ENCODE measurements at places on chromosomes 2 and 18.

- DNase-seq = no peak
Measured at GRCh38 chr2:12895017-12895416, 178.3 kb downstream of the TRIB2 start.

DNA sequence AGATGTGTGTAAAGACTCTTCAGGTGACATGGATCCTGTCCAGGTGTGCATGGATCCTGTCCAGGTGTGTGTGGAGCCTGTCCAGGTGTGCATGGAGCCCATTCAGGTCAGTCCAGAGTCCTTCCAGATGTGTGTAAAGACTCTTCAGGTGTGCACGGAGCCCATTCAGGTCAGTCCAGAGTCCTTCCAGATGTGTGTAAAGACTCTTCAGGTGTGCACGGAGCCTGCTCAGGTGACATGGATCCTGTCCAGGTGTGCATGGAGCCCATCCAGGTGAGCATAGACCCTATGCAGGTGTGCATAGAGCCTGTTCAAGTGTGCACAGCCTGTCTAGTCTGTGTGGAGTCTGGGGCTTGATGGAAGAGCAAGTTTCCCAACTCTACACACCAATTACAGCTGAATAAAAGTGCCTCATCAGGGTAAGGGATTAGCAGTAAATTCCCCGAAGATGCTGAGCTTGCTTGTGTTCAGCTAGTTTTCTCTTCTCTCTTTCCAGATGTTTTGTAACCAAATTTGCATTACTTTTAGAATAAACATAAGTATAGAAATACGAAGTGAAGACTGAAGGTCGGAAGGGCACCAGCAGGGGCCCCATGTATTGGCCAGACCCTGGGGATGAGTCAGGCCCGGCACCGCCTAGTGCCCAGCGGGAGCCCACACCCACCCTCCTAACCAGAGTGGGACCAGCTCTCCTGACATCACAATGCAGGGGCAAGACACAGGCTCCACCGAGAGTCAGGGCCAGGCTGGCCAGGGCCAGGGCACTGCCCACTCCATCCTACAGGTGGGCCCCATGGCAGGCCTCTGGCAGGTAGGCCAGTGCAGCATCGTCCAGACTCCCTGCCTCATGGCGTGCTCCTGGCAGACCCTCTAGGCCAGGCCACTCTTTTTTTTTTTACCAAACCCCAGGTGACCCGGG, 38.6 kb upstream of the GPC1 start:
- no peak for DNase-seq

- DNase-seq = no peak
Measured at GRCh38 chr2:136062066-136062837, 55.7 kb downstream of the CXCR4 start.

DNA sequence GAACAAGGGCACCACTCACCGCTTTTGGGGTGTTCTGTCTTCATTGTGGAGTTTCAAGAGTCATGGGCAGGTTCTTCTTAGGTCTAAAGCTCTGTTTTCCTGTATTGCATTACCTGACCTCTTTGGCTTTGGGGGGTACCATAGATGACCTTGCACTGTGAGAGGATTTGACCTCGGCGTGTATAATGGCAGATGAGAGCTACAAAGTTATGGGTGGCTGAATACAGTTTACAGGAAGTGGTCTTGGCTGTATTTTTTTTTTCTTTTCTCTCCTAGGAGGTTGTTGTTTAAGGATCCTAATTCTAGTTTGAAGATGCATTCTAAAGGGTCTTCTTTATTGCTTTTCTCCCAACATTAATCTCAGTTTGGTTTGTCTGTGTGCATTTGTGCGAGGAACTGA, 11.5 kb downstream of the GAL3ST2 start:
- DNase-seq = no peak

DNA sequence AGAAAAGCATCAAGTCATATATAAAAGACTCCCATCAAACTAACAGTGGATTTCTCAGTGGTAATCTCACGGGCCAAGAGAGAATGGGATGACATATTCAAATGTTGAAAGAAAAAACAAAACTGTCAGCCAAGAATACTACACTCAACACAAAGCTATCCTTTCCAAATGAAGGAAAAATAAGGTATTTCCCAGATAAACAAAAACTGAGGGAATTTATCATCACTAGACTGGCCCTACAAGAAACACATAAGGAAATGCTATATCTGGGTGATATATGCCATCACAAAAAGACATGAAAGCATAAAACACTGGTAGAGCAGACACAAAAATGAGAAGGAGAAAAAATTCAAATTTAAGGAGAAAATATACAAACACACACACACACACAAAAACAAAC, 118.6 kb downstream of the ACVR1 start:
- no peak for DNase-seq

- DNase-seq = no peak
Measured at GRCh38 chr2:15908371-15908770, 32.0 kb upstream of the MYCN start.

GRCh38 chr2:96591494-96591893, 46.6 kb downstream of the KANSL3 start:
- DNase-seq = no peak

DNA sequence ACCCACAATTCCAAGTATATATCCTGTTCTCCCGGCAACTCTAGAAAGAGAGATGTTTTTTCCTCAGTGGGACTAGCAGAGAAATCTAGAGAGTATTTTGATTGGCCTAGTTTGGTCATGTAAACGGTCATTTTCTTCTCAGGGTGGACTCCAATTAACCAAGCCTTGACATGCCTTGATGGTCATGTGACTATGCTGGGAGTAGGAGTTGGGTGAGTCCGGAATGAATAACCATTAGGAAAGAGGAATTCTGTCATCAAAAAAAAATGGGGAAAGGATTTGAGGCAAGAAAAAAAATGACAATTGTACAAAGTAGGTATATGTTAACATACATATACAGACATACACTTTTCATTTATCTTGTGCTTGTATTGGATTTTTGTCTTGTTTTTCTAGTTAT, 248.2 kb upstream of the CDH20 start:
- DNase-seq = no peak

- no peak for DNase-seq
Measured at GRCh38 chr2:109410039-109410815, 203.5 kb downstream of the SEPTIN10 start.

GRCh38 chr18:52636536-52636935, 296.5 kb downstream of the DCC start:
- no peak for DNase-seq

DNA sequence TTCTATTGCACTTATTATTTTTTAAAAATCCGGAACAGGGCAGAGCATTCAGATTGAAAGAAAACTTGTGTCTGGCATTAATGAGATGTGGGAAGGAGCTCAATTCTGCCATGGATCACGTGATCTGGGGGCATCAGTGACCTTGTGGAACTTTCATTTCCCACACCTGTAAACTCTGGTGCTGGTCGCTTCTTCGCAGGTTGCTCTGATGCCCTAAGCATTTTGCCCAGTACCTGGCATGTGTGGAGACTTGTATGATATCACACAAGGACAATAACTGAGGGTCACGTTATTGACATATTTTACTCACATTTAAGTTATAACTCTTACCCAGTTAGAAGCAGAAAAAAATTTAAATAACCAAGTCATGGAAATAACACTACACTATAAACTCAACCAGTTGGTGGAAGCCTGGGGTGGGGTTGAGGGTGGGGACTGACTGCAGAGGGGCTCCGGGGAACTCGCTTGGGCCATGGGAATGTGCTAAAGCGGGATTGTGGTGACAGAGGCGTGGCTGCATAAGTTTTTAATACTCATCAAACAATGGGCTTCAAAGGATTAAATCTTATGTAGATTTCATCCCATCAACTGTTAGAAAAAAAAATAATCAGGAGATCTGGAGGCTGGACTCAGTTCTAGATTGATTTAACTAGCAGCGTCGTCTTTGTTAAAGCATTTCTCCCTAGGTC, 36.5 kb downstream of the ST3GAL5 start:
- DNase-seq = no peak

DNA sequence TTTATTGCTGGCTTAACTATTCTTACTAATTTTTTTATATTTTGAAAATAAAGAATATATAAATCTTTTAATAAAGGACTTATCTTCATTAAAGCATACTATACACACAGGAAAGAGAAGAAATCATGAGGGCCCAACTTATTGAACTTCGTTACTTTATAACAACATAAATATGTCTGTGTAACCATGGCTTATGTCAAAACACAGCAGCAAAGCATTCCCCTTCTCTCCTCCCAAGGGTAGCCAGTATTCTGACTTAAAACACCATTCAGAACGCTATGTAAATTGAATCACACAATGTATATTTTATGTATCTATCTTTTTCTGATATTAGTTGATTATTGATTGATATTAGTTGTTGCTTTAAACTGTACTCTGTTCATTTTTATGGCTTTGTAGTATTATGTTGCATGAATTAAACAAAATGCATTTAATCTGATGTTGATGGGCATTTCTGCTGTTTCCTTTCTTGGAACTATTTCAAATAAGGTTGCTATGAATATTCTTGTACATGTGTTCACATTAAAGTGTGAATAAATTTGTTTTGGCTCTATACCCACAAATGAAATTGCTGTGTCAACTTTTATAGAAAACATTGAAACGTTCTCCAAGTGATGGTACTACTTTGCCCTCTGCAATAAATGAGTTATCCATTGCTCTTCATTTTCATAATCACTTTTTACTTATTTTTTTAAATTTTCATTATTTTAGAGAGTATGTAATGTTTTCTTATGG, 188.7 kb downstream of the RND3 start:
- no peak for DNase-seq

- DNase-seq = no peak
Measured at GRCh38 chr2:64396551-64396950, 57.4 kb upstream of the LGALSL start.

GRCh38 chr2:9391961-9392720, 31.2 kb downstream of the ITGB1BP1 start:
- no peak for DNase-seq

- DNase-seq = no peak
Measured at GRCh38 chr2:113281910-113282746, 3.4 kb upstream of the PAX8 start.

DNA sequence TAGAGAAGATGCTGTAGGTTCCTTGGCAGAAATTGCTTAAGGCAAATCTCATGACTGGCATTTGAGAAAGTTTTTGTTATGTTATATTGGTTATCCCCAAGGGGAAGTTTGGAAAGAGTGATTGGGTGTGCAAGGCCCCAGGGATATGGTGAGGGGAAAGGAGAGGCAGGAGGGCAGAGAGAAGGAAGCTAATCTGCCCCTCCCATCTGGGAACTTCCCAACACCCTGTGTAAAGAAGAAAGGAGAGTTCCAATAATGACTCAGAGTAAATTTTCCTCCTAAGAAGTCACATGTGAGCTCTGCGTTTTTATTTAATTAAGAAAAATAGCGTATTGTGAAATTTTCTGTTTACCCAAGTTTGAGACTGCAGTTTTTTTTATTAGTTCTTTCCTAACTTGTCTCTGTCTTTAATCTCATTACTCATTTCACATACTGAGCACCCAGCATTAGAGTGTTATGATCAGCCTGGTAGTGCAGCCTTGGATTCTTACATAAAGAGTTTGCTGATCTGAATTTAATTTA, 3.1 kb upstream of the KYNU start:
- DNase-seq = peak; percentile 59

- no peak for DNase-seq
Measured at GRCh38 chr18:77164763-77165485, 32.3 kb upstream of the MBP start.
